ENCODE measurements at places on chromosomes 3 and 15.

DNA sequence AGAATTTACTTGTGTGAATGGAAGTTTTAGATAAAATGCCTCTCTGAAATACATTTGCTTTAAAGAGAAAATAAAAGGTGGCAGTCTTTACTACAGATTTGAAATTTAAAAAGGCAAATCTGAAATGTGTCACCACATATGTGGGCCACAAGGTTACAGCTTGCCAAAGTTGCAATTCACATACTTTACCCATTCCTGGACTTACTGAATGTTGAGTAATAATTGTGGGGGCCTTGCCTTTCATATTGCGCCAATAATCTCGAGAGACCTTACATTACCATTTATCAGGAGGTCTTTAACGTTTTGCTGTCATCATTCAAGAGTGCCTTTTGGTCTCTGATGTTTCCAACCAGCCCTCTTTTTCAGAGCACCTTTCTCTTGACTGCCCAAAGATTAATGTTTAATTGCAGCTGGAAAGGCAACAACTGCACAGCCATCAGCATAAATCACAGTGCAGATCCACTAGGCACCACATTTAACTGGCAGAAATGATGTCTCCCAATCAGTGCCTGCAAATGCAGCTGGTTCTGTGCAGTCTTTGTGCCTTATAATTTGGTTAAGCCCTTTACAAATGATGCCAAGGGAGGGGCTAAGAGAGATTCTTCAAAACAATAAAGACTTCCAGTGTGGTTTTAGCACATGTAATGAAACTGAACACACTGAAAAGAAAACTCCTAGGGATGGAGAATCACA is 206.8 kb downstream of the MAGI1 start:
- DNase-seq = no peak

DNA sequence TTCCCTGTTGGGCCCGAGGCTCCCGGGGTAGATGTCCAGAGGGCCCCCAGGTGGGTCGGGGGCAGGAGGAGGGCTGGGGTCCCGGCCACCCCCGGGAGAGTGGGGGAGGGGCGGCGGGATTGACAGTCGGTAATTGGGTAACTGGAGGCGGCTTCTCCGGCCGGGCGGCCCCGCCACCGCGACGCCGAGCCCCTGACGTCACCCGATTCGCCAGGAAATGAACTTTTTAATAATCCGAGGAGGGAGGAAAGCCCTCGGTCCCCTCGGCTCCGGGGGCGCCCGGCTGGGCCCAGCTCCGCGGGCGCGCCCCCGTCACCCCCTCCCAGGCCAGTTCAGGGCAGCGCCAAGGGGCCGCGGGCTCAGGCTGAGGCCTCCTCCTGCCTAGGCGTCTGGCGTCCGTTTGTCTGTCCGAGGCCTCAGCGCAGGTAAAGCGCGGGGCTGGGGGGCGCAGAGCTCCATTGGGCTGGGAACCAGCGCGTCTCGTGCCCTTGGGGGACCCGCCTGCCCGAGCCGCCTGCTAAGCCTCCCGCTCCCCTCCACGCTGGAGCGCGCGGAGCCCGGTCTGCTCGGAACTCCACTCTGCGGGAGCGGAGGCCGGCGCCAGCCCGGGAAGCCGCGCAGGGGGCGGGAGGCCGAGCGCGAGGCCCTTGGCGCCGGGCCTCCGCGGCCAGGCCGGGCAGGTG is 3.9 kb downstream of the GATA2 start:
- DNase-seq = no peak

DNA sequence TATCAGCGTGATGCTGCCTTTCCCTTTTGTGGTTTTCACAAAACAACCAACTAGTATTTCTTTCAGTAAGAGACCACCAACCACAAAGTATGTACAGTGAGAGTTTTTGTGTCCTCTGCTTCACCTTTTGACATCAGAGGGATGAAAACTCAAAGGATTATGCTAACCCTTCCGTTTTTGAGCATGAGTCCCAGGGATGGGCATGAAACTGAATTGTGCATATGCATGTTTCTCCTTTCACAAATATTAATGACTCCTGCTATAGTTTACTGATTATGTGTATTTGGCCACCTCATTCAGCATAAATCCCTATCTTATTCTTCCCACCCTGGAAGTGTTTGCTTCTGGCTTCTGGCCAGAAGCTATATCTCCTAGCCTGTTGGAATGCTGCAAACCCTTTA is 59.2 kb downstream of the RSRC1 start:
- no peak for DNase-seq

- DNase-seq = no peak
Observed at GRCh38 chr15:32824777-32825176, 107.0 kb downstream of the GREM1 start.

- DNase-seq = no peak
Observed at GRCh38 chr3:71051259-71051595, 532.3 kb downstream of the FOXP1 start.

DNA sequence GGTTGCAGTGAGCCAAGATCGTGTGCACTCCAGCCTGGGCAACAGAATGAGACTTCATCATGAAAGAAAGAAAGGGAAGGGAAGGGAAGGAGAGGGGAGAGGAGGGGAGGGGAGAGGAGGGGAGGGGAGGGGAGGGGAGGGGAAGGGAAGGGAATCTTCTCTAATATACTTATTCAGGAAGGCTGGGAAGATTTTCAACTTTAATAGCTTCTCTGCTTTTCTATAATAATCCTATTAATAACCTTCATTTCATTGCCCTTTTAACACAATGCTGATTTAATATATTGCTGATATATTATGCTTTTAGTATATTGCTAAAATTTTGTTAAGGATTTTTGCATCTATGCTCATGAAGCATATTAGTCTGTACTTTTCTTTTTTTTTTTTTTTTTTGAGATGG is 23.4 kb upstream of the RNF7 start:
- no peak for DNase-seq

DNA sequence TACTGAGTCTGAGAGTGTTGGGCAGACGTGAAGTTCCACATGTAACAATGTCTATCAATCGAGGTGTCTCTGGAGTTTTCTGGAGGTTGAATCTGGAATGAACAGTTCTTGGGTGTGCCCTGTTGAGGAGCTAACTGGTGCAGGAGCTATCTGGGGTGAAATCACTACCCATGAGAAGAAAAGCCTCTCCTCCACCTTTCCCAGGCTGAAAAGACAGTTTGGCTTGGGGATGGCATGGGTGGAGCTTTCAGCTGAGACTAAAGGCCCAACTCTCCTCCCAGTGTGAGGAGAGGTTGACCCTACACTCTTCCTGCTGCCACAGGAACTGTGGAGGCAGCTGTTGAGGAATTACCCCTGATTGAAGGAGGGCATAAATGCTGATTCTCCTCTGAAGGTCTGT is 54.4 kb upstream of the LRRFIP2 start:
- DNase-seq = no peak
